ENCODE measurements at places on chromosomes 5 and 9. TPM values are rescaled to one million over a fixed set of nuclear protein-coding genes. Genes with fewer than 3 reads are reported as not detected.

The WHRN gene
- total RNA-seq, result 1.4 TPM

The PFDN1 gene
- 30.7 TPM for total RNA-seq

The FAM169A gene
- 0.17 TPM for total RNA-seq

The ENTREP1 gene
- under 0.01 TPM for total RNA-seq

The SPINK6 gene
- total RNA-seq, result not detected

The EPB41L4A gene
- 0.09 TPM for total RNA-seq

The DDX4 gene
- not detected for total RNA-seq

The PCDHGB6 gene
- total RNA-seq, result 3.7 TPM

The PCDHGA12 gene
- 7.4 TPM for total RNA-seq

All from bronchial smooth muscle cell (primary cell).